A549 treated with GW870086 at 1 μM for 4 hours (cell line): ENCODE measurements at places on chromosomes 4 and X. TPM values are rescaled to one million over a fixed set of nuclear protein-coding genes. Genes with fewer than 3 reads are reported as not detected.

The MAGEA3 gene
- total RNA-seq, result 2.6 to 4.7 TPM (median 3.8 TPM) in 5 replicates

The DAPP1 gene
- total RNA-seq, result not detected in 5 replicates

The CT45A2 gene
- not detected in 5 replicates for total RNA-seq

The BRCC3 gene
- total RNA-seq, result 23.4 to 28.0 TPM (median 26.8 TPM) in 5 replicates

The ZBED1 gene
- 27.2 to 34.6 TPM (median 31.6 TPM) in 5 replicates for total RNA-seq
